ENCODE measurements at places on chromosomes 13 and 19.

DNA sequence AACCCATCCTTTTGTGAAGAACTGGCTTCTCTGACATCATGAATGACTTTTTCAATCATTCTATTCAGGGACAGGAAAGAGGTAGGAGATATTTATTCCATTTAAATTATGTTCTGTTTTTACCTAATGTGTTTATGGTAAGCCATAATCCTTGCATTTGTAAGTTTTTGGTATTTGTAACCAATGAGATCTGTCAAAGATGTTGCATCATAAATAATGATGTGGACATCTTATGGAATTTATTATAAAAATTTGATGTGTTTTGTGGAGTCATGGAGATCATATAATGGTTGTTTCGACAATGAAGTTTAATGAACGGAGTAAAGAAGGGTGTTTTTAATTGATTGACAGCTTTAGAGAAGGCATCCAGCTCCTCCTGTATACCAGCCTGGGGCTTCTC, 67.6 kb downstream of the LMO7 start:
- no peak for DNase-seq

- no peak for DNase-seq
Measured at GRCh38 chr13:110801044-110801443, 87.5 kb downstream of the ING1 start.

- DNase-seq, result no peak
Measured at GRCh38 chr13:19664481-19665230, 31.2 kb downstream of the MPHOSPH8 start.

- DNase-seq, result no peak
Measured at GRCh38 chr13:30835442-30835841, 70.6 kb upstream of the MEDAG start.

GRCh38 chr19:52554216-52554971, 15.7 kb upstream of the ZNF701 start:
- DNase-seq, result no peak

GRCh38 chr13:109346060-109346459, 440.3 kb downstream of the IRS2 start:
- DNase-seq, result no peak

GRCh38 chr13:40969169-40969901, 49.8 kb downstream of the ELF1 start:
- DNase-seq, result no peak

- DNase-seq, result no peak
Measured at GRCh38 chr13:99312493-99312883, 5.3 kb upstream of the GPR183 start.

DNA sequence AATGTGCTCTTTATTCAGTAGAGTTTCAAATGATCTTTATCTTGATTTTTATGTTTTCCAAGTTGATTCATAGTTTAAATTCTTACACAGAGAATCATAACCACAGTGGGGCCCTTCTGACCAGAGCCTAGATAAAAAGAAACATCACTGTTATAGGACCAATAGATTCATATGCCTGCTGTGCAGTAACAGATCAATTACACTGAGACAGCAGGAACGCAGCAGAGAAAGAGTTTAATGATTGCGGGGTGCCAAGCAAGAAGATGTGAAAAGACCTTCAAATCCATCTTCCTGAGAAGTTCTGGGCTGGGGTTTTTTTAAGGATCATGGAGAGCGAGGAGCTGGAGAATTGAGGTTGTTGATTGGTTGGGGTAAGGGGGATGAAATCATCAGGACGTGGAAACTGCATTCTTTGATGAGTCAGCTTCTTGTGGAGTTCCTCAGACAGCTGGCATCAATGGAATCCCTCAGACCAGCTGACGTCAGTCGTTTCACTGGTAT, 346.6 kb downstream of the TBC1D4 start:
- DNase-seq, result no peak

DNA sequence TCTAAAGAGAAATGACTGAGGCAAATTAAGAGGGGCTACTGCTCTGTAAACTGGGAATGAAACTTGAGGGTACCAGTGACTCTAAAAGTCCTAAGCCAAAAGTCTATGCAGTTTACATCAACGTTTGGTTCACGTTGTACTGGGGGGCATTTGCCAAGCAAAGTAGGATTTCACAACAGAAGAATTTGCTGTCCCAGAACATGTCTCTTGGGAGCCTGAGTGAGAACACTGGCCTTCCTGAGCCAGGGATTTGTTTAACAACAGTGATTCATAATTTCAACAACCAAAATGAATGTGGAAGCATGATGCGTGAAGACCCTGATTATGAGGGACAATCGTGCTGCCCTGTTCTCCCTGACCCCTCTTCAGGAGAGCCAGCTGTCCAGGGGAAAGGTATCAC, 178.0 kb downstream of the OXGR1 start:
- no peak for DNase-seq

GRCh38 chr13:63983366-63983765, 2567.7 kb upstream of the PCDH20 start:
- no peak for DNase-seq

Data from esophagus muscularis mucosa (tissue), 4 donors.